NCI-H2171 (cell line): ENCODE measurements at places on chromosomes 3 and 15.

DNA sequence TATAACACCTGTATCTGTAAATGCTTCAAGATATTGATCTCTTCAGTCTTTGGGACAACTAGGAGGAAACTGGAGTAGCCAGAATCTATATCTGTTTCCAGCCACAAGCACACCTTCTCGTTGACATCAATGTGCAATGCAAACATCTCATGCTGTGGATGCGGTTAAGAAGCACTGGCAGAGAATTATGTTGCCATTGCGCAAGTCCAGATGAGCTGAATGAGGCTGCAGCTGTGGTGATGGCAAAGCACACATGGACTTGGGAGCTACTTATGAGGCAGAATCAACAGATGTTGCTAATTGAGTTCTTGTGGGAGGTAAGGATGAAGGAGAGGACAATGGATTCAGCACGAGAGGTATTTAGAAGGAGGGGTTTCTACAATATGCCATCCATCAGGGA is 90.9 kb downstream of the STRIT1 start:
- DNase-seq = no peak

GRCh38 chr3:72245183-72245811 is 460.3 kb upstream of the PROK2 start:
- DNase-seq = peak; percentile 50

DNA sequence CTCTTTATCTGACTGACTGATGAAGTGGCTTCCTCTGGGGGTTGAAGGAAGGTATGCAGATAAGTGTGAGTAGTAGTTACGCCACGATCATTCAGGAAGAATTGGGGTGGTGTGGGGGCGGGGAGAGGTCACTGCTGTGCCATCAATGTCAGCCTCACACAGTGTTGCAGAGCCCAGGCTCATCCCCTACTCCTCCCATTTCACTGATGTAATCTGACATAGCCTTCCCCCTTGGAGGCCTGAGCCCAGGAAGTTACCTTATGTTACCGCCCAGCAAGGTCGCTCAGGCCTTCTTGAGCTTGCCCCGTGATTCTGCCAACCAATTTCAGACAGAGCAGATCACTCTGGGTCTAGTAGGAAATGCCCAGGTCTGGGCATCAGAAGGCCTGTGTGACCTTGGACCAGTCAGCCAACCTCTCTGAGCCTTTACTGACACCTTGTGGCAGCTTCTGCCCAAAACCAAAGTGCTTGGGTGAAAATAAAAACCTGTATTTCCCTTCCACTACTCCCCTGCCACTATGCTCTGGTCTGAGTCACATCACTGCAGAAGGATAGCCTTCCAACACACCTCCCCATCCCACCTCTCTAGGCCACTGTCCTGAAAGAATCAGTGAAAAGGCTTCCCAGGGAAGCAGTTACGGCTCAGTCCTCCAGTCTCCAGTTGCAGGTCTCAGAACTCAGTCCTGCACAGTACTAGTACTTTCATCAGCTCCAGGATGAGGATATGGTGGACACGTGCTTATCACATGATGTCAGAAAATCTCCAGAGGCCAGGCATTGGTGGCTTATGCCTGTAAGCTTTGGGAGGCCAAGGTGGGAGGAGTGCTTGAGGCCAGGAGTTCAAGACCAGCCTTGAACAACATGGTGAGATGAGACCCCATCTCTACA is 28.1 kb upstream of the INSYN1 start:
- no peak for DNase-seq

DNA sequence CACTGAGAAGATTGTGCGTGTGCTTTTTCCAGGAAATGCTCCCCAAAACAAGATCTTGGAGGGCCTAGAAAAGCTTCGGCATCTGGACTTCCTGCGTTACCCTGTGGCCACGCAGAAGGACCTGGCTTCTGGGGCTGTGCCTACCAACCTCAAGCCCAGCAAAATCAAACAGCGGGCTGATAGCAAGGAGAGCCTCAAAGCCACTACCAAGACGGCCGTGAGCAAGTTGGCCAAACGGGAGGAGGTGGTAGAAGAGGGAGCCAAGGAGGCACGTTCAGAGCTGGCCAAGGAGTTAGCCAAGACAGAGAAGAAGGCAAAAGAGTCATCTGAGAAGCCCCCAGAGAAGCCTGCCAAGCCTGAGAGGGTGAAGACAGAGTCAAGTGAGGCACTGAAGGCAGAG is 4.8 kb downstream of the MAP1A start:
- DNase-seq = no peak

DNA sequence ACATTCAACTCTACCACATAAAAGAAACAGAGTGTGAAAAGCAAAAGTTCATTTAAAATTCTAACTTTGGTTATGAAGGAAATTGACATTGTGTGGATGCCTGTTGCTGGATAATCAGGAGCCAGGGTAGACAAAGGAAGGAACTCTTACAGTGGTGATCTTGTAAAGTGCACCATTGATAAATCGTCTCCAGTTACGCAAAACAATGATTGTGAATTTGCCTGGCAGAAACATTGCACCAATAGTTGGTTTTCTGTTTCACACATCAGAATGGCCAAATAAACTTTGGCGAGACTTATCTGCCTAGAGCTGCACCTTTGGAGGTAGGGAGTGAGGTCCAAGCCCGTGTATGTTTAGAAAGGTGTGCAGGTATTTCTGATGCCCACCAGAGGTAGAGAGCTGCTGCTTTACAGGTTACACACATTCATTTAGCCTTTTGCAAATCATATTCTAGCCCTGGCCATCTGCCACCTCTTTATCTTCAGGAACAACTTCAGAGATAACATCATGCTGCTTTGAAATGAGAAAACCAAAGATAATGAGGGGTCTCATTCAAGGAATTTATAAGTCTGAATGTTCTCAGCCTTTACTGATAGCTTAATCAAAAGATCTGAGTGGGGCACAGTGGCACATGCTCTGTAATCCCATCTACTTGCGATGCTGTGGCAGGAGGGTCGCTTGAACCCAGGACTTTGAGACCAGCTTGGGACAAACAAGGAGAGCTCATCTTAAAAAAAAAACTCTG is 47.4 kb upstream of the P3H2 start:
- DNase-seq = no peak

DNA sequence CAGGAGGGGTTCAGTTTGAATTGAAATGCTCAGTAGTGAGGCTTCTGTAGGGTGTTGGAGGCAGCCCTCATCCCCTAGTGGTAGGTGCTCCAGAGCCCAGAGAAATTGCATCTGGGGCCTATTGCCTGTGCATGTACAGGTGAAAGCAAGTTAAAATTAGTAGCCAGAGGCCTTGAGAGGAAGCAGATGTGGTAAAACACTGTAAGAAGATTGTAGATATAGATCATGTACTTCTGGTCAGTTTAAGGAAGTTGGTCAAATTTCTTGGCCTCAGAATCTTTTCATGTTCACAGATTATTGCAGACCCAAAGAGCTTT is 34.6 kb downstream of the IGSF10 start:
- no peak for DNase-seq
